ENCODE measurements at places on chromosomes 11 and 22. TPM values are rescaled to one million over a fixed set of nuclear protein-coding genes. Genes with fewer than 3 reads are reported as not detected.

DNA sequence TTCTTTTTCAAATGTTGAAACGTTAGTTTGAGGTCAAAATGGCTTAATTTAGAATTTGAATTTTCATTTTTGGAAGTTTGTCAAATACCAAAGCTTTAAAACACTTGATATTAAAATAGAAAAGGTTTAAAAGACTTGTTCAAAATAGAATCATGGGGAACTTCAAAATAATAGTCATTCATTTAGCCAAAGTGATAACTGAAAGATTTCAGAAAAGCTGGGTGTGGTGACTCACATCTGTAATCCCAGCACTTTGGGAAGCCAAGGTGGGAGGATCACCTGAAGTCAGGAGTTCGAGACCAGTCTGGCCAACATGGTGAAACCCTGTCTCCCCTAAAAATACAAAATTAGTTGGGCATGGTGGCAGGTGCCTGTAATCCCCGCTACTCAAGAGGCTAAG, 10.9 kb downstream of the GSTP1 start:
- peaks cover 13% of the 10 kb centered on the region for H3K36me3 ChIP-seq
- no peak overlapping the region for H3K27ac ChIP-seq
- no peak for DNase-seq
- H3K27me3 ChIP-seq: peaks cover 5% of the 10 kb centered on the region

DNA sequence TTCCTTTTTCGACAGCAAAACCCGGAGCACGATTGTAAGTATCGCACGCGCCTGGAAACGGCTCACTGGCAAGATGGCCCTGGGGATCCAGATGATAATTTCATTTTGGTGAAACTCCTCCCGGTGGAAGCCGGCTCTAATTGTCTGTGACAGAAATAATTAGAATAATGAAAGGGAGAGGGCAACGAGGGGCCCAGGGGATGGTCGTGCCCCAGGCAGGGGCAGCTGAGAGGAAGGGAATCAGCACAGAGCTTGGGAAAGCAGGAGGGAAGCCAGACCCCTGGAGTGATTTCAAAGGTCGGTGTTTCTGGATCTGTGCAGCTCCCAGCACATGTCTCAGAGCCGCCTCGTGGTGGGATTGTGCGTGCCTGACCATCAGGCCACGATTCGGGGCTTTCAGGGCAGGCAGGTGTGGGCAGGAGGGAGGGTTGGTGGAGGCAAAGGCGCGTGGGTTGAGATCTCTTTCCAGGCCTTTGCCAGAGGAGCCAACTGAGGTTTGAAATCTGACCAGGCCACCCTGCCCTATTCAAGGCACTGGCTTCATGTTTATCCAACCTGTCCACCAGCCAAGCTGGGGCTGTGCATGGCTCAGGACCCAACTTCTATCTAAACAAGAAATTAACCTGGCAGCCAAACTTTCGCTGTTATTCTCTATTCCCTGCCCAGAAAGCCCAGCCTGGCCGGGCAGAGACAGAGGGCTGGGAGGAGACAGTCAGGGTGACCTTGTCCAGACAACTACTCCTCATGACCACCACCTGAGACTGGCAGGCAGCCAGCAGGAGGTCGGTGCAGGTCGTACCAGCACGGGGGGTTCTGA, 27.8 kb downstream of the ANO1 start:
- H3K4me3 ChIP-seq: no peak overlapping the region
- H3K27ac ChIP-seq: 0 out of 2 replicates have a peak overlapping the region, but pooled peaks have one; percentile 15
- H3K27me3 ChIP-seq: no peaks in the 10 kb centered on the region
- no peak for DNase-seq
- H3K4me1 ChIP-seq: peaks cover 13% of the 10 kb centered on the region
- no peaks in the 10 kb centered on the region for H3K36me3 ChIP-seq

DNA sequence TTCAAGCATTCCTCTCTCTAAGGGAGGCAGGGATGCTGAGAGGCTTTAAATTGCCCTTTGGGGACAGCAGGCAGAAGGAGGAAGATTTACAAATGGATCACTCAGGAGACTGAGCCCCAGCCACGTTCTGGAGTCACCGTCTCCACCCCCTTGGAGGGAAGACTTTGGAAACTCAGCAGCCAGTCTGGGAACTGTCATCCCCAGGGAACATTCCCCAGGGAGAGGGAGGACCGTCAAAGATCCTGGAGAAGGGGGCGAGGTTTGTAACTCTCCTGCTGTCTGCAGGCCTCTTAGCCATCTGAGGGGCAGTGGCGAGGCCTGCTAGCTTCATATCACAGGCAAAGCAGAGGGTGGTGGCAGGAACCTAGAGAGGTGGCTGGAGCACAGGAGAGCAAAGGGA, 56.1 kb upstream of the SLC22A12 start:
- H3K27ac ChIP-seq: no peak overlapping the region
- no peak for DNase-seq
- peaks cover 27% of the 10 kb centered on the region for H3K27me3 ChIP-seq

The FBLN1 gene
- 219 TPM for total RNA-seq

The OR51B2 gene
- not detected for total RNA-seq

- no peak overlapping the region for H3K27ac ChIP-seq
- H3K4me1 ChIP-seq: peaks cover 9% of the 10 kb centered on the region
- DNase-seq: no peak
- H3K36me3 ChIP-seq: no peaks in the 10 kb centered on the region
- H3K27me3 ChIP-seq: no peaks in the 10 kb centered on the region
- H3K4me3 ChIP-seq: no peak overlapping the region
These were observed 393.5 kb downstream of the TENM4 start for GRCh38 chr11:79047321-79047720.

- peaks cover 21% of the 10 kb centered on the region for H3K36me3 ChIP-seq
- H3K4me3 ChIP-seq: peak overlapping the region; percentile 29
- peak; percentile 63 for DNase-seq
- H3K27me3 ChIP-seq: no peaks in the 10 kb centered on the region
These were observed 14.6 kb downstream of the FAM83F start for GRCh38 chr22:40009292-40009774.

DNA sequence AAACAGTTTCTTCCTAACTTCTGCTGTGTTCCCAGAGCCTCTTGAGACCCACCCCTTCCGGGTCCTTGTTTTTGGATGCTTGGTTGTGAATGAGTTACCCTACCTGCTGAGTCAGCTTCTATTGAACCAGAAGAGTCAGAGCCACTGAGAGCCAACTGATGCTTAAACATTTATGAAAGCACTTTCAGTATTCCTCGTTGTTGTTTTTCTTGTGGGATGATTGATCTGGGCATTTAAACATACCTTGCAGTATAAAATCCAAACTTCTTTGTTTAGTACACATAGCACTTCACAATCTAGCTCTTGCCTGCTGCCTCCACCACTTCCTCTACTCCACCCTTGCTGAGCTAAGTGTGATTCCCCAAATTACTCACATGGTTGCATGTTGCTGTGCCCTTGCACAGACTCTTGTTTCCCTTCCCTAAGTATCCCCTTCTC, 5.5 kb downstream of the PRSS23 start:
- peaks cover 26% of the 10 kb centered on the region for H3K4me1 ChIP-seq
- H3K27me3 ChIP-seq: peaks cover 17% of the 10 kb centered on the region
- H3K27ac ChIP-seq: no peak overlapping the region
- DNase-seq: no peak
- no peak overlapping the region for H3K4me3 ChIP-seq
- no peaks in the 10 kb centered on the region for H3K36me3 ChIP-seq

The TYR gene
- not detected for total RNA-seq

- H3K4me1 ChIP-seq: peaks cover 20% of the 10 kb centered on the region
- H3K27me3 ChIP-seq: peaks cover 15% of the 10 kb centered on the region
- no peak overlapping the region for H3K27ac ChIP-seq
- H3K4me3 ChIP-seq: no peak overlapping the region
- DNase-seq: no peak
- H3K36me3 ChIP-seq: no peaks in the 10 kb centered on the region
These were observed 161.8 kb upstream of the GRK3 start for GRCh38 chr22:25402501-25403283.

GRCh38 chr11:27081056-27081455, 40.4 kb downstream of the BBOX1 start:
- no peak for DNase-seq
- H3K27ac ChIP-seq: no peak overlapping the region
- H3K4me1 ChIP-seq: peaks cover 16% of the 10 kb centered on the region
- no peaks in the 10 kb centered on the region for H3K27me3 ChIP-seq
- no peak overlapping the region for H3K4me3 ChIP-seq

GRCh38 chr11:18253778-18254338, 5.4 kb upstream of the SAA2 start:
- no peaks in the 10 kb centered on the region for H3K36me3 ChIP-seq
- no peak overlapping the region for H3K4me3 ChIP-seq

GRCh38 chr11:12824281-12825041, 150.2 kb downstream of the TEAD1 start:
- H3K27ac ChIP-seq: peak overlapping the region; percentile 43
- no peaks in the 10 kb centered on the region for H3K27me3 ChIP-seq
- no peak overlapping the region for H3K4me3 ChIP-seq
- no peak for DNase-seq

DNA sequence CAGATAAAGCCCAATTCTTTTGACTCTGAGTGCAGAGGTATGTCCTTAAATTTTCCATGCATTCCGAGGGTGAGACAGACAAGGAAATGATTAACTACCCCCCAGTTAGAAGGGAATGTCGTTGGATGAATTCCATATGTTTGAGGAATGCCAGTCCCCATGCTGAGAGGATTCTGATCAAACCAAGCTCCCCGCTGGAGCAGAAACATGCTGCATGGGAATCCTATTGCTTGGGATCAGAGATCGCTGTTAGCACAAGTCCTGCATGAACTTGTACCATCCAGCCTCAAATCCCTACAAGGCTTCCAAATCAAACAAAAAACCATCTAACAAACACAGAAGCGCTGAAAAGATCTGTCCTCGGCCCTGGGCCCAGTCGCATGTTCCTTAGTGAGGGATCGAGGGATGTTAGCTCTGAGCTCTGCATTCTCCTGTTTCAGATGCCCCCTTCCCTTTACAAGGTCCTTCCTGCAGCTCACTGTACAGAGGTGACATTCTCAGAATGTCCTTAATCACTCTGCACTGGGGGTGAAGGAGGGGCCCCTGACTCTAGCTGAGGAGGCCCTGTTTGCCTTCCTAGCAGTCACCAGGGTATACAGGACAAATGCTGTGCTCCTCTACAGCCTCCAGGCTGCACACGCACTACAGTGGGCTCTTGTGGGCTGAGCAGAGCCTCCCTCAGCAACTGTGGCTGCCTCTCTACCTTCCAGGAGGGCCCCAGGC, 353.4 kb downstream of the TENM4 start:
- peaks cover 34% of the 10 kb centered on the region for H3K4me1 ChIP-seq
- no peak for DNase-seq
- no peak overlapping the region for H3K4me3 ChIP-seq
- H3K27ac ChIP-seq: peak overlapping the region; percentile 17
- H3K27me3 ChIP-seq: no peaks in the 10 kb centered on the region

DNA sequence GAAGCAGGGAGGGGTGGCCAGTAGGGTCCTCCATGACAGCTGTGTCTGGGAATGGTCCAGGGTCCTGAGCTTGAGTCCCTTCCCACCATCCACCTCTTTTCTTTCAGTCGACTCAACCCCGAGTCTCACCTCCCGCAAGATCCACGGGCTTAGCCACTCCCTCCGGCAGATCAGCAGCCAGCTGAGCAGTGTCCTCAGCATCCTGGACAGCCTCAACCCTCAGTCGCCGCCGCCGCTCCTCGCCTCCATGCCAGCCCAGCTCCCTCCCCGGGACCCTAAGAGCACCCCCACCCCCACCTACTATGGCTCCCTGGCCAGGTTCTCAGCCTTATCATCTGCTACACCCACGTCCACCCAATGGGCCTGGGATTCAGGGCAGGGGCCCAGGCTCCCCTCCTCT, 81.9 kb downstream of the CEP164 start:
- H3K4me3 ChIP-seq: no peak overlapping the region
- no peak overlapping the region for H3K27ac ChIP-seq
- H3K36me3 ChIP-seq: peaks cover 41% of the 10 kb centered on the region
- H3K4me1 ChIP-seq: peaks cover 17% of the 10 kb centered on the region
- peaks cover 5% of the 10 kb centered on the region for H3K27me3 ChIP-seq

DNA sequence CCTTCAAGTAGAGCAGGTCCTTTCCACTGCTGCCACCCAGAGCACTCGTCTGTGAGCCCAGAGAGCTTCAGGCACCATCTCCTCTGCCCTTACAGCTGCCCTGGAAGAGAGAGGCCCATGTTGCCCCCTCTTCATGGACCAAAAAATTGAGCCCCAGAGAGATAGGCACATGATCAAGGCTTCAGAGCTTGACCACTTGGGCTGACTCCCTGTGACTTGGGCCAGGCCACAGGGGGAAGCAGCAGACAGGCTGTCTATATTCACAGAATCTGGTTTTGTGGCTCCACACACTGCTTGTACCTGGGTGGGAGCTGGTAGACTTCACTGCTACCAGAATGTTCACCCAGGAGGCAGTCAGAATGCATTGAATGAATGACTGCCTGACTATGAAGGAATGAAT, 58.2 kb downstream of the SMIM38 start:
- no peaks in the 10 kb centered on the region for H3K36me3 ChIP-seq
- H3K27ac ChIP-seq: no peak overlapping the region
- DNase-seq: no peak
- peaks cover 6% of the 10 kb centered on the region for H3K4me1 ChIP-seq
- H3K4me3 ChIP-seq: no peak overlapping the region

The INPPL1 gene
- total RNA-seq: 125 TPM

The SLC6A5 gene
- total RNA-seq: not detected

GRCh38 chr11:123227763-123228495, 32.9 kb upstream of the CLMP start:
- H3K36me3 ChIP-seq: no peaks in the 10 kb centered on the region
- H3K4me3 ChIP-seq: no peak overlapping the region
- DNase-seq: no peak
- H3K27ac ChIP-seq: no peak overlapping the region
- peaks cover 18% of the 10 kb centered on the region for H3K4me1 ChIP-seq

The ACRV1 gene
- total RNA-seq: not detected

GRCh38 chr22:46379066-46379930, 43.8 kb downstream of the TRMU start:
- peak overlapping the region; percentile 90 for H3K27ac ChIP-seq
- no peaks in the 10 kb centered on the region for H3K27me3 ChIP-seq
- no peak overlapping the region for H3K4me3 ChIP-seq
- H3K36me3 ChIP-seq: peaks cover 18% of the 10 kb centered on the region
- DNase-seq: no peak

GRCh38 chr11:69915151-69915500, 95.9 kb upstream of the FGF3 start:
- no peak overlapping the region for H3K27ac ChIP-seq
- no peaks in the 10 kb centered on the region for H3K36me3 ChIP-seq
- no peak for DNase-seq
- no peak overlapping the region for H3K4me3 ChIP-seq
- peaks cover 32% of the 10 kb centered on the region for H3K27me3 ChIP-seq

DNA sequence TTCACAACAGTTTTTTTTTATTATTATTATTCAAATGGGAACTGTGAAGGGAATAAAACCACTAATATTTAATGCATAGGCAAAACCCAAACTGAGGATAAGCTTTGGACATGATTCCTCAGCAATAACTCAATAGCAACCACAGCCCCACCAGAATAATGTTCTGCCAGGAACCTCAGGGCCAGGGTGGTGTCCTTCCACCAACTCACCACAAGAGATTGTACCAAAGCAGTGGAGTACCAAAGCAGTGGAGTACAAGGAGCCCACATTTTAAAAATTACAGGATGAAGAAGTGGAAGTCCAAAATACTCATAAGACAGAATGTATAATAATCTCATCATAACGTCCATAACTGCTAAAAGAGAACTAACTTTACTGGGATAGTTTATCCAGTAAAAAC, 32.5 kb upstream of the FZD4 start:
- no peak overlapping the region for H3K27ac ChIP-seq
- no peaks in the 10 kb centered on the region for H3K27me3 ChIP-seq
- no peaks in the 10 kb centered on the region for H3K36me3 ChIP-seq
- H3K4me3 ChIP-seq: no peak overlapping the region

- no peak overlapping the region for H3K4me3 ChIP-seq
- no peaks in the 10 kb centered on the region for H3K36me3 ChIP-seq
- peaks cover 14% of the 10 kb centered on the region for H3K4me1 ChIP-seq
These were observed 22.0 kb downstream of the CELSR1 start for GRCh38 chr22:46515208-46516111.
